ENCODE measurements at places on chromosomes 3 and 15. TPM values are rescaled to one million over a fixed set of nuclear protein-coding genes. Genes with fewer than 3 reads are reported as not detected.

The TLNRD1 gene
- total RNA-seq = 11.2 TPM

- no peaks in the 10 kb centered on the region for H3K4me1 ChIP-seq
- no peak overlapping the region for H3K4me3 ChIP-seq
- H3K27ac ChIP-seq = no peak overlapping the region
These were observed 49.9 kb upstream of the IGSF11 start for GRCh38 chr3:119084371-119085069.

- peaks cover 2% of the 10 kb centered on the region for H3K27me3 ChIP-seq
- H3K4me3 ChIP-seq = peak overlapping the region; percentile 91
- DNase-seq = no peak
- peak overlapping the region; percentile 99 for H3K27ac ChIP-seq
- H3K36me3 ChIP-seq = peaks cover 12% of the 10 kb centered on the region
These were observed 2.2 kb upstream of the BCL6 start for GRCh38 chr3:187747506-187747905.

GRCh38 chr3:133476971-133477375 lies 77.1 kb downstream of the BFSP2 start:
- no peaks in the 10 kb centered on the region for H3K36me3 ChIP-seq
- H3K4me3 ChIP-seq = no peak overlapping the region
- H3K4me1 ChIP-seq = peaks cover 51% of the 10 kb centered on the region
- no peak overlapping the region for H3K27ac ChIP-seq
- DNase-seq = no peak

- no peak for DNase-seq
- peaks cover 2% of the 10 kb centered on the region for H3K27me3 ChIP-seq
These were observed 36.5 kb upstream of the UACA start for GRCh38 chr15:70799667-70800450.

The PLAAT1 gene
- total RNA-seq = 0.30 TPM

GRCh38 chr3:196835086-196835485 lies 32.6 kb upstream of the SENP5 start:
- DNase-seq = no peak
- no peaks in the 10 kb centered on the region for H3K27me3 ChIP-seq
- no peak overlapping the region for H3K27ac ChIP-seq
- no peaks in the 10 kb centered on the region for H3K4me1 ChIP-seq

The PODXL2 gene
- 1.9 TPM for total RNA-seq

DNA sequence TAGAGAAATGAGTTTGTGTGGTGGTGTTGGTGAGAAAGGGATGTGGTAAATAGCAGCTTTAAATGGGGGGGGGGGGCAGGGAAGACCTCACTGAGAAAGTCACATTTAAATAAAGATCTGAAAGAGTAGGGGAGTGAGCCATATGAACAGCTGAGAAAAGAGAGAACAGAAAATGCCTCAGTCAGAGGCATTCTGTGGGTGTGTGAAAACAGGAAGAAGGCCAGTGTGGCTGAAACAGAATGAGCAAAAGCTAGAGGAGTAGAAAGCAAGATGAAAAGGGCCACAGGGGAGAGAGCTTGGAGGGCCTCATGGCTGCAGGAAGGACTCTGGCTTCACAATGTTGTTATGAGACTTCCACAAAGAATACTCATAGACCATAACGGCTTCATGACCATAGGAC lies 783.3 kb downstream of the ZPLD1 start:
- H3K4me3 ChIP-seq = no peak overlapping the region
- no peaks in the 10 kb centered on the region for H3K27me3 ChIP-seq
- no peaks in the 10 kb centered on the region for H3K36me3 ChIP-seq
- no peak overlapping the region for H3K27ac ChIP-seq
- DNase-seq = no peak

The ATP10A gene
- total RNA-seq = 22.4 TPM

GRCh38 chr3:132625613-132626012 lies 28.5 kb downstream of the ACKR4 start:
- H3K4me3 ChIP-seq = no peak overlapping the region
- H3K36me3 ChIP-seq = peaks cover 16% of the 10 kb centered on the region
- H3K27me3 ChIP-seq = no peaks in the 10 kb centered on the region
- no peak overlapping the region for H3K27ac ChIP-seq
- DNase-seq = no peak

The MST1R gene
- total RNA-seq = 0.86 TPM

The SPATA12 gene
- not detected for total RNA-seq

GRCh38 chr3:116667791-116668190 lies 41.8 kb upstream of the TUSC7 start:
- no peaks in the 10 kb centered on the region for H3K4me1 ChIP-seq
- H3K27me3 ChIP-seq = no peaks in the 10 kb centered on the region
- no peaks in the 10 kb centered on the region for H3K36me3 ChIP-seq

GRCh38 chr15:69704700-69705099 lies 252.1 kb downstream of the RPLP1 start:
- DNase-seq = no peak
- no peaks in the 10 kb centered on the region for H3K4me1 ChIP-seq
- H3K27ac ChIP-seq = no peak overlapping the region
- H3K36me3 ChIP-seq = no peaks in the 10 kb centered on the region

The APH1B gene
- 7.8 TPM for total RNA-seq

- H3K4me3 ChIP-seq = no peak overlapping the region
- no peaks in the 10 kb centered on the region for H3K36me3 ChIP-seq
- peaks cover 2% of the 10 kb centered on the region for H3K27me3 ChIP-seq
- no peak for DNase-seq
- no peaks in the 10 kb centered on the region for H3K4me1 ChIP-seq
These were observed 274.2 kb downstream of the OCA2 start for GRCh38 chr15:27824841-27825422.

The ZPLD1 gene
- not detected for total RNA-seq

DNA sequence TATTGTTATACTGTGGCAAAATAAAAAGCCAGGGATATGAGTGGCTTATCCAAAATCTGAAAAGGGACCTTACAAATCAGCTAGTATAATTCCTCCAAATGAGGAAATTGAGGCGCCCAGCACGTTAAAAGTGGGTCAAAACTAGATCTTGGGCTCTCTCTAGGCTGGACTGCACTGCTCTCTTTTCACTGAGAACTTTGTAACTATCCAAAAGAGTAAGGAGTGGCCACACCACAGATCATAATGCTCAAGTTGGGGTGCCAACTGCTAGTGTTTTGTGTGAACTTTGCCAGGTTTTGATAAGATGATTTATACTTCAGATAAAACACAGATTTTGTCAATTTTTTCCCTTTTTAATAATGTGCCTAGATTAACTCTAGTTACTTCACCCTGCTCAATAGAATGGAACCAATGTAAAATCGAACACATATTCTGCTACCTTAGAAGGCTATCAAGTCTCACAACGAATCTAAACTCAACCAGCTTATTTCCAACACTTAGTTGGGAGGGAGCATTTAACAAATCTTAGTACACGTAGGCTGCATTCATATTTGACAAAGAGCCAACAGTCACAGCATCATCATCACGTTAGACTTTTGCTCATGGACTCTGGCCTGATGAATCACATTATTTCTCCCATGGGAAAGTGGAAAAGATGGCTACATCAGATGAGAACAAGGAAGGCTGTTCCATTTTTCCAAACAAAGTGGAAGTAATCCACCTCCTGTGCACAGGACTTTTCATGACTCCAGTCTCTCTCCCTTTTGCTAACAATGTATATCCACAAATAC lies 64.4 kb downstream of the ABI3BP start:
- DNase-seq = no peak
- no peak overlapping the region for H3K27ac ChIP-seq
- no peak overlapping the region for H3K4me3 ChIP-seq
- no peaks in the 10 kb centered on the region for H3K36me3 ChIP-seq
- peaks cover 17% of the 10 kb centered on the region for H3K27me3 ChIP-seq
- H3K4me1 ChIP-seq = no peaks in the 10 kb centered on the region

DNA sequence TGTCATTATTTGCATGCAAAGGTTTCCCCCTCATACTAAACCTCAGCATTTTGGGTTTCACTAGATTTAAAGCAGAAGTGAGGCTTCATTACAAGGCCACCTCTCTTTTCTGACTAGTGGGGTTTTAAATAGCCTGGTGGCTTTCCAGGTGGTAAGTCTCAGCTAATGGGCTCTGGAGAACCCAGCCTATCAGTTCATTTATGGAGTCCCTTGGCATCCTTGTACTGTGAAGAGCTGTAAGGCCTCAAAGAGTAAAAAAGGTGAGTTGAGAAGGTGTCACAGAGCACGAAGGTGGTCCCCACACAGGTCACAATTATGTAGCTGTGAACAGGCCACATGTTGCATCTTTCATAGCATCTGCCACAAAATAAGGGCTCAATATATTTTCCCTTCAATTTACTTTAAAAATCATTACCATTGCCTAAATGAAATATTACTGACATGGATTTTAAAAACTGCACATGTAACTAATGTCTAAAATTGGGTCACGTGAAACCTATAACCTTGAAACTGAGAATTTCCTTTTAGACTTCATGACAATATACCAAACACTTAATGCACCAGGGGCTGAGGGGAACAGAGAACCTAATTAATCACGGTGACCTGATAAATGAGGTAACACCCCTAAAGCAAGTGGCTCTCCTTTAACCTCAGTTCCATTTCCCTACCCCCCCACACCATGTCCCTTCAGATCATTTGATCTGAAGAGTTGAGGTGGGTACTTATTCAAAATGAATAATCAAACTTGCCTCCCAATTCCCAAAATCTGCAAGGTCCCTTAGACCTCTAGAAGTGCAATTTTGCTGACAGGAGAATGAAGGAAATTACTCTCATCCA lies 1.3 kb downstream of the NGLY1 start:
- H3K4me1 ChIP-seq = peaks cover 57% of the 10 kb centered on the region
- H3K27me3 ChIP-seq = no peaks in the 10 kb centered on the region
- peaks cover 26% of the 10 kb centered on the region for H3K36me3 ChIP-seq
- H3K27ac ChIP-seq = peak overlapping the region; percentile 90

The GXYLT2 gene
- not detected for total RNA-seq

GRCh38 chr15:93239993-93240392 lies 151.0 kb upstream of the RGMA start:
- peaks cover 9% of the 10 kb centered on the region for H3K4me1 ChIP-seq
- no peak overlapping the region for H3K4me3 ChIP-seq

The NFKBIZ gene
- total RNA-seq = 56.7 TPM

DNA sequence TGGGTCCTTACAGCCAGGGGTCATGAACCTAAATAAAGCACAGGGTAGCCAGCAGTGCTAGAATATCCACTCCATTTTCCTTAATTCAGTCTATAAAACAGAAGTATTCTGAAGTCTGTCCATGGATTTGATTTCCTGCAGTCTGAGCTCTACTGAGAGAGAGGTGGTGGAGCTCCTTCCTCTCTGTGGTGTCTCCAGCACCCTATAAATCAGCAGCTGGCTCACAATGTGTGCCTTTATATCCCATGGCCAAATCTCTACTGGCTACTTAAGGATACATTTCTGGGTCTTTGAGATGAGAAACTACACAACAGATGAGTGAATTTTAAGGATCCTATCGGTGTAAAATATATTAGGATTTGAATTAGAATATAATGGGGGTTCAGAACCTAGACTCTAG lies 339.9 kb upstream of the RBMS3 start:
- H3K27ac ChIP-seq = no peak overlapping the region
- peaks cover 7% of the 10 kb centered on the region for H3K27me3 ChIP-seq
- H3K36me3 ChIP-seq = no peaks in the 10 kb centered on the region
- no peak for DNase-seq
- H3K4me1 ChIP-seq = peaks cover 16% of the 10 kb centered on the region
- H3K4me3 ChIP-seq = no peak overlapping the region

The CXCR6 gene
- 0.85 TPM for total RNA-seq

The GPR15 gene
- total RNA-seq = 1.1 TPM

The EID1 gene
- 73.6 TPM for total RNA-seq

The BDH1 gene
- 84.9 TPM for total RNA-seq

- no peaks in the 10 kb centered on the region for H3K36me3 ChIP-seq
- no peaks in the 10 kb centered on the region for H3K4me1 ChIP-seq
- DNase-seq = no peak
These were observed 331.5 kb upstream of the RARB start for GRCh38 chr3:25096536-25096935.

GRCh38 chr3:16514021-16514700 lies 662 bp upstream of the RFTN1 start:
- H3K4me3 ChIP-seq = peak overlapping the region; percentile 99
- no peak for DNase-seq
- H3K27ac ChIP-seq = peak overlapping the region; percentile 86
- peaks cover 64% of the 10 kb centered on the region for H3K4me1 ChIP-seq

DNA sequence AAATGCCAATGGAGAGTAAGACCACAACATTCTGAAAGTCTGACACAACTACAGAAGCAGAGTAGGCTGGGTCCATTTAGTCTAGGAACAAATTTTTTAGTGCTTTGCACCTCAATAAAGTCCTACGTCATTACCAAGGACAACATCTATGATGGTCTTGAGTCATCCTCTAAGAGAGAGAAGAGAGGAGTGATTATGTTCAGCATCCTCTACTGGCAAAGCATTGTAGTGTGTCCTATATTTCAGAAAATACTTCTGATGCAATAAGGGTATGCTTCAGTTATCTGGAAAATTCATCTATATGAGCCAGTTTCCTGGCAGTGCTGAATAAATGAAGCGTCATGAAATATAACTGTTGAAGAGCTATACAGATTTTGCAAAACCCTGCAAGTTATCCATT lies 95.6 kb downstream of the P2RY1 start:
- no peaks in the 10 kb centered on the region for H3K27me3 ChIP-seq
- H3K27ac ChIP-seq = no peak overlapping the region
- no peak for DNase-seq
- no peaks in the 10 kb centered on the region for H3K4me1 ChIP-seq
- H3K4me3 ChIP-seq = no peak overlapping the region
- H3K36me3 ChIP-seq = no peaks in the 10 kb centered on the region

DNA sequence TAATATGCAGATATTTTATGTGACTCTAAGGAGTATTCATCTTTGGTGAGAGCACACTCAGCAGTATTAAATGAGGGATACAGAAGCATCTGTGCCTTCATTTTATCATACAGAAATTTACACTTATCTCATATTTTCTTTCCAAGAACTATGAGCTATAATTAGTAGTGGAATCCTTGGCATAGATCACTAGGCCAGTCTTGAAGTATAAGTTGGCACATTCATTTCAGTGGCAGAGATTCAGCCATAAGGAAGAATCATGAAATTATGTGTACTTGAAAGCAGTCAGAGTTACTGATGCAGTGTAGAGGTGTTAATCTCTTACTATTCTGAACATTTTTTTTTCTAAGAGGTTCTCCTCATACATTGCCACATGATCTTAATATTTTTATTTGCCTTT lies 393.6 kb upstream of the GOLIM4 start:
- H3K4me3 ChIP-seq = no peak overlapping the region
- H3K27ac ChIP-seq = no peak overlapping the region
- no peaks in the 10 kb centered on the region for H3K4me1 ChIP-seq
- no peaks in the 10 kb centered on the region for H3K36me3 ChIP-seq

The RBMS3 gene
- total RNA-seq = 2.0 TPM

GRCh38 chr3:102761766-102762165 lies 327.0 kb downstream of the ZPLD1 start:
- H3K36me3 ChIP-seq = no peaks in the 10 kb centered on the region
- DNase-seq = no peak
- H3K27me3 ChIP-seq = no peaks in the 10 kb centered on the region
- no peak overlapping the region for H3K27ac ChIP-seq

DNA sequence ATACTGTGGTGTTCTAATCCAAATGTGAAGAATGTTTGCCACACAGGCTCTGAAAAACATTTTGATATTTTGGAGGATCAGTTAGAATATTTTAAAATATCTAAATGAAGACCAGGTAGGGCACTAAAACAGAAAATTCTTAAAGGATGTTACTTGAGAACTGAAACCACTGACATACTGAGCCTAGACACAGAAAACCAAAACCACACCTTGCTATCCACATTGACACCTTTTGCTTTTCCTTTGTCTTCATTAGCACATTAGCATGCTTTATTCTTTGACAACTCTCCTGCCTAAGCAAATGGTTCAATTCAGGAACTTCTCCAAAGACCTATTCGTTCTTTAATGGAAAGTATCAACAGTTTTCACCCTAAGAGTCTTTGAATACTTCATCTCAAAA lies 835.9 kb upstream of the GRM7 start:
- no peak overlapping the region for H3K4me3 ChIP-seq
- H3K36me3 ChIP-seq = no peaks in the 10 kb centered on the region
- no peaks in the 10 kb centered on the region for H3K27me3 ChIP-seq
- H3K4me1 ChIP-seq = no peaks in the 10 kb centered on the region

Measured in activated CD4-positive, alpha-beta T cell treated with anti-CD3 and anti-CD28 coated beads for 36 hours (primary cell).